ENCODE measurements at places on chromosomes 2 and 18.

DNA sequence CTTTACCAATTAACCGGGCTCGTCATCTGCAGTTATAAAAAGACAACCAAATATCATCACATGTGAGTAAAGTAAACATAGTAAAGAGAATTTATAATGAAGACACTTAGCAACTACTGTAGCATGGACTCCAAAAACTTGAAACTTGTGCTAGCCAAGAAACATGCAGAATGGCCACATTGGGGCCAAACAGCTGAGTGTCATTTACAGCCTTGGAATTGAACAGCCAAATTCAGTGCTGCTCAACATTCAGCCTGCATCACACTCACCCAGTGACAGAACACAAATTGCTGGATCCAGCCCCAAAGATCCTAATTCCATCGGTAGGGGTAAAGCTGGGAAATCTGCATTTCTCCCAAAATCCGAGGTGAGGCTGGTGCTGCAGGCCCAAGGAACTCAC, 224.8 kb upstream of the GYPC start:
- no peak for DNase-seq

DNA sequence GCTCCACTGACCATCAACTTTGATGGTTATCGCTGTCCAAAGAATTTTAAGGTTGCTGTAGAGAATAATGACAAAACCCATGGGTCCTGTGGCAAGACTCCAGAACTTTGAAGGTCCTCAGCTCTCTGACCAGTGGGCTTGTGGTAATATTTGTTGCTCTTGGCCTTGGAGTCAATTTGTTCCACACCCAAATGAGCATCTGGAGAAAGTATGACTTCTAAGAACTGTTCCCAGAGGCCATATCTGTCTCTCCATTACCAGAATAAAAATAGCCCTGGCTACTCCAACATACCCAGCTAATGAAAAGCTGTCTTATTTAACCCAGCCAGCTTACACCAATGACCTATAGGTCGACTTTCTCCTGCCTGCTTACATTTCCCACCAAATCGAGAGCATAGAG, 466.4 kb downstream of the MEIS1 start:
- DNase-seq = no peak

DNA sequence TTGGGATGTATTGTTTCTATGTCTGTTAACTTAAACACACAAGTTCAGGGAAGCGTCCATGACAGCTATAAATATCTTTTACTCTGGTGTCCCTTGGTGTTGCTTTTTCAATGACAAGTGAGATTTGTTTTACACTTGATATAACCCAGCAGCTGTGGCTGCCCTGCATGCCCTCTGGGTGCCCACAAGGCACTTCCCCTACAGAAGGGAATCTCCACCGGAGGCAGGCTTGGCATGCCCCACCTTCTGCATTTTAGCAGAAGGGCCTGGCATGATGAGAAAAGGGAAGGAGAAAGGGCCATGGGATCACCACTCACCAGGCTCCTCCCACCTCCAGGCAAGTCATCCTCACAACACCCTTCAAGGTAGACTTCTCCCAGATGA, 68.7 kb downstream of the TMEM247 start:
- DNase-seq = no peak

DNA sequence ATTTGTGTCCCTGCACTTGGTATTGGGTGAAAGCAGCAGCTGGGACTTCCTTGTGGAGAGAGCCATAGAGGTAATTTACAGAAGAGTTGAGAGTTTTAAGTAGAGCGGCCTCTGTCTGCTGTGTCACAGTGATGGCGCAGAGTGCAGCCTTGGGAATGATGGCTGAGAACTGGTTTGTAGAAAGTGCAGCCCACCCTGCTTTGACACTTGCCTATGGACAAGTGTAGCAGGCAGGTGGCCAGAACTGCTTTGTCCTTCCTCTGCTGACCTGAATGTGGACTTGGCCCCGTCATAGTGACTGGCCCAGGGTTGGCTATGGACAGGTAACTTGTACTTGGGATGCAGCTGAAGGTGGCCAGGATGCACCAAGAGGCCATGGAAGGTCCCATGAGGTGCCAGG, 6.4 kb upstream of the ANO7 start:
- no peak for DNase-seq

DNA sequence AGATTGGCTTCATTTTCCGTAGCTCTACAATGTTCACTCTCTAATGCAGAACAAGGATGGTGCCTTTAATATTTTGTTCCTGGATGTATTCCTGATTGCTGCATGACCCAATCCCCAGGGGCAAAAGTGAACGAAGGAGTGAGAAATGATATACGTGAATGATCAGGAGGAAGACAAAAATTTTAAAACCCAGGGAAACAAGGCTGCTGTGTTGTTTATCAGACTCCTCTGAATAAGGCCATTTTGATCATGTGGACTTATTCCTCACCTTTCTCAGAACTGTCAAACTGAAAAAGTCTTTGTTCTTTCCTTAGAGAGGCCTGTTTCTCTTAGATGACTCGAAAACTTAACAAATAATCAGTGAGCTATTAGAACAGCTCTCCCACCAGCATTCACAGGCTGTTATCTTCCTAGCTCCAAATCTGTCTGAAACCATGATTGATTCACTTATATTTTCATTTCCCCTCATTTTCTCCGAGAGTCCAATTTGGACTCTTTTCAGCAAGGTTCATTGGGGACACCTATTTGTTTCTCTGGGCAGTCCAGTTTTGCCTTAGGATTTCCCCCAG, 29.5 kb upstream of the COX7A2L start:
- DNase-seq = no peak

DNA sequence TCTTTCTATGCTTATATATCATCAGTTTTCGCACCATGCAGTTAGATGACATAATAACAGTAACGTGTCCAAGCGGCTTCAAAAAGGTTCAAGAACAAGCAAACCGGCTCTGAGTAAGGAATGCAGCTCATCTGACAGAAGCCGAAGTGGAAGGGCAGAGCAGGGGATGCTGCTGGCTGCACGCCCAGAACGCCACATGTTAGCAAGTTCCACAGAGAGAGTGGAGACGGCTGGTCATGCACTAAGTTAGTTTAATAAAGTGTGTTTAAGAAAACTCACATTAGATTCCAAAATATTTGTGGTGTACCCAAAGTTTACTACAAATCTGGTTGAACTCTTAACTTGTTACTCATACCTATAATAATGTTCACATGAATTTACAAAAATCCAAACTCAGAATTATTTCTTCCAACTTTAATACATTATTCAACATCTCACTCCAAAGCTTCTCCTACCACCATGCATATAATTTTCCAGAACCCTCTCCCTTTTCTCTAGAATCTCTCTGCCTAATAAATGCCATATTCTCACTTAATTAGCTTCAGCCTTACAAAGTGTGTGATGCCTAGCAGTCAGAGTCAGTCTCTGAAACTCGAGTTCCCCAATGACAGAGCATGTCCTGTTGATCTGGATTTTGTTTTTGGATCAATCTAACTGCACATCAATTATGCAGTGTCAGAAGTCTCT, 170.0 kb downstream of the DNAH7 start:
- DNase-seq = no peak

DNA sequence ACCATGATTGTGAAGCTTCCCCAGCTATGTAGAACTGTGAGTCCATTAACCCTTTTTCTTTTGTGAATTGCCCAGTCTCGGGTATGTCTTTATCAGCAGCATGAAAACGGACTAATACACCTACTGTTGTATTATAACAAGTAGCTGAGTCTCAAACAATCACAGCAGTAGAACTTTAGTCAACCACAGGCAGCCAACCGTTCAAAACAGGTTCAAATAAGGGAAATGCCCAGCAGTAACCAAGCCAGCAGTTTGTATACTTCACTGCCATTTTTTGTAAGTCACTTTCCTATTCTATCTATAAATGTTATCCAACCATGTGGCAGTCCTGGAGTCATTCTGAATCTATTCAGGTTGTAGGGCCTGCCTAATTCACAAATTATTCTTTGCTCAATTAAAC, 1560.6 kb upstream of the SLC39A10 start:
- no peak for DNase-seq

GRCh38 chr18:62773691-62774090, 58.4 kb downstream of the PHLPP1 start:
- no peak for DNase-seq

DNA sequence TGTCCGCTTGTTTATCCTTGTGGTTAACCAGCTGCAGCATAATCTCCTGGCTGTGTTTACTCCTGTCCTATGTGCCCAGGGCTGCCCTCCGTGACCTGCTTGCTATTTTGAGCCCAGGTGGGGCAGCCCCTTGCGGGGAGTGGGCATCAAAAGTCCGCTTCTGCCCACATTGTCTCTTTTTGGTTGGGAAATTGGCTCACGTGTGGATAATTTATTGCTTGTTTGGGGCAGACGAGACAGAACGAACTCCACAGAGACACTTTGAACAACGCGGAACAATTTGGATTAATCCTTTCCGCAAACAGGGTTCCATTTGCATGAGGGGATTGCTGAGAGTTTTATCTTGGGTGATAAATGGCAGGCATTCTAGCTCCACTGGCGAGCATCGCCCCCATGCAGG, 8.1 kb upstream of the CXCR4 start:
- no peak for DNase-seq

DNA sequence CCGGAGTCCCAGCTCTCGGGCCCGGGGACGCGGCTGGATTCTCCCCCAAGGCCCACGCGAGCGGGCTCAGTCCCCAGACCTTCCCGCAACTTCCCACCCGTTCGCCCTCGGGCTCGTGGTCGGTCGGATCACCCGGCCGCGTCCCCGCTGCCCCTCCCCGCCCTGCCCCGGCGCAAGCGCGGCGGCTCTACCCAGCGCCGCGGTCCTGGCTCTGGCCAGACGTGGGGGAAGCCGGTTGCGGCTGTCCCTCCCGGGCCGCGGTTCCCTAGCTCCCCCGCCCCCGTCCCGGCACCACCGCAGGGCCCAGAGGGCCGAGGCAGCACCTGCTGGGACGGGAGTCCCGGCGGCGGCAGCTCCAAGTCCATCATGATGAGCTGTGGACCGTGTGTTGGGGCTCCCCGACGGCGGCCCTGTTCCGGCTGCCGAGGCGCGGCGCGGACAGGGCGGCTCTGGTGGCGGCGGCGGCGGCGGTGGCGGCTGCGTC, 276 bp downstream of the NFE2L2 start:
- no peak for DNase-seq

- DNase-seq = no peak
These were observed 2.0 kb upstream of the ZC3H6 start for GRCh38 chr2:112273349-112273748.

DNA sequence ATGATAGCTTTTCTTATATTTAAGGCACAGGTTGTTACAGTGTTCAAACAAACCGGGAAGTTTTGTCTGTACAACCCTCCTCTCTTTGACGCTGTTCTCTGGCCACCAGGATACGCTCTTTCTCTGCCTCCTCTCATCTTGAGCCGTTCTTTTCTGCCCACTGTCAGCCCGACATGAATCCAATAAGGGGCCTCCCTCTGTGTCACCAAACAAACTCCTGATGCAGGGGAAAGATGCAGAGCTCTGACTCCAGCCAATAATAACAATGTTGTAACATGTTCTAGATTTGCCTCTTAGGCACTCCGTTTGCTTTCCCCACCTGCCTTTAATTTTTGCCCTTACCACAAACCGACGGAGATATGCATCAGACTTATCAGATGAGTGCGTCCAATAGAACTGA, 449.3 kb downstream of the SLC4A3 start:
- no peak for DNase-seq

- no peak for DNase-seq
These were observed 17.7 kb downstream of the SH2D6 start for GRCh38 chr2:85435981-85436835.

DNA sequence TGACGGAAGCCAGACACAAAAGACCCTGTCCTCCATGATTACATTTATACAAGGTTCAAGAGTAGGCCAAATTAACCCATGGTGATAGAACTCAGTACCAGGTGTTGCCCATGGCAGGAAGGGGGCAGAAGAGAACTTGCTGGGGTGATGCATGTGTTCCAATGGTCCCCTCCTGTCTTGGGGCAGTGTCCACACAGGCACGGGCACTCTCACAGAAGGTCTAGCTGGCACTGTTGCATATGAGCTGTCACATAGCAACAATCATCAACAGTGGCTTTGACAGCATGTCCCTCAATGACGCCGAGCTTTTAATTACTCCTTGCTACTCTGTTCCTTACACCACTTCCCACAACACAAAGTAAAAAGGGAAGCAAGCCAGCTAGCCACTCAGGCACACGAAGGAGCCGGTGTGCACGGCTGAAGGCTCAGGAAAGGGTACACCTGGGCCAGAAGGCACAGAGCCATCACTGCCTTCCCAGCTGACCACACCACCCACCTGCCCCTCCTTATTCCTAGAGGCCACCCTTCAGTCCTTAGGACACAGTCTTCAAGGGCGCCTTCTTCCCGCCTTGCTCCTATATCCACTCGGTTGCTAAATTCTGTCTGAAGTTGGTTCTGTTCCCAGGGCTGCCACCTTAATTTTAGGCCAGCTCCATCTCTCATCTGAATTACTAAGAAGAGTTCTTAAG, 28.9 kb downstream of the RPL31 start:
- DNase-seq = no peak

- DNase-seq = no peak
These were observed 201.4 kb downstream of the CELF4 start for GRCh38 chr18:37364237-37364636.
